ENCODE measurements at places on chromosomes 6 and 20.

DNA sequence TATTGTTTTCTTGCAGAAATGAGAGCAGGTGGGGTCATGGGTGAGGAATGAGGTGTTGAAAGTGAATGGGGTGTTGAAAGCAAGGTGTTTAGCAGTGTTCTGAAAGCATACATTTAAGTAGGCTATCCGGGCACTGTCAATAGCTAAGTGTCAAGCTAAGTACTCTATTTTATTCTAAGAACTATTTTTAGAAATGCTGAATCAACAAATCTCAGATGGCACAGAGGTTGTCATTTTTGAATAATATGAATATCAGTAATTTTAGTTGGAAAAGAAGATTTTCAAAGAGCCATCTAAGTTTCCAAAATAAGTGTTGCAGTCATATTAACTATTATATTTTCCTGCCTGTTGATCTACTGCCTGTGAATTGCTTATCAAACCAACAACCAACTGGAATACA lies 21.7 kb upstream of the SLC17A3 start:
- H3K4me3 ChIP-seq, result no peak overlapping the region
- H3K4me1 ChIP-seq, result no peaks in the 10 kb centered on the region
- DNase-seq, result no peak
- H3K36me3 ChIP-seq, result no peaks in the 10 kb centered on the region
- H3K27me3 ChIP-seq, result no peaks in the 10 kb centered on the region

- no peaks in the 10 kb centered on the region for H3K36me3 ChIP-seq
- no peaks in the 10 kb centered on the region for H3K4me1 ChIP-seq
- DNase-seq, result no peak
- no peak overlapping the region for H3K4me3 ChIP-seq
Measured at GRCh38 chr6:165404697-165405096, 95.3 kb upstream of the C6orf118 start.

GRCh38 chr6:150140236-150140969 lies 2.4 kb upstream of the PPP1R14C start:
- no peaks in the 10 kb centered on the region for H3K36me3 ChIP-seq
- peaks cover 64% of the 10 kb centered on the region for H3K27me3 ChIP-seq
- no peak overlapping the region for H3K4me3 ChIP-seq
- peaks cover 13% of the 10 kb centered on the region for H3K4me1 ChIP-seq

DNA sequence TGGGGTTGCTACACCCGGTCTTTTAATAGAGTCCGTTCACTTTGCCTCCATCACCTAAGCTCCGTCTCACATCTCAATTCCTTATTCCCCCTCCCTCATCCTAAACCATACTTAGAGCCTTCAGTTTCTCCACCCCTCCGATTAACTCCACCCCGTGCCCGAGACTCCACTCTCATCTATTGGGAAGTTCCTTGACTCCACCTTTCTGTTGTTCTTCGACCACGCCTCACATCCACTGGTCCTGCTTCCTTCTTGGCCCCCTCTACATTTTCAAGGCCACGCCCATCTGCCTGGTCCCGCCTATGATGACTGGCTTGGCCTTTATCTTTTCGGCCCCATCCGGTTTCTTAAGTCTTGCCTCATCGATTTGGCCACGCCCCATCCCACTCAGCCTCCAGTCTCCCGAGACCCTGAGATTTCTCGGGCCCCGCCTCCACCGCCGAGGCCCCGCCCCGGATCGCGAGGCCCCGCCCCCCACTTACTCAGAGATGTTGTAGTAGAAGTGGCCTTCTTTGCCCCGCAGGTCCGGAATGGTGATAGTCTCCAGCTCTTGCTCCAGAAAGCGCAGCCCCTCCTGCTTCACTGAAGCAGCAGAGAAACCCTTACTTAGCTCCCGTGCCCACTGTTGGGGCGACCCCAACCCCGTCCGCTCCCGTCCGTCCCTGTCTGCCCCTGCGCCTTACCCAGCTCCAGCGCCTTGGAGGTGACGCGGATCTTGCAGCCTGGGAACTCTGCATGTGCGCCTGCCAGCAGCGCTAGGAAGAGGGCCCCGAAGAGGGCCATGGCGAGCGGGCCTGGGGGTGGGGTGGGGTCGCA lies 1.1 kb downstream of the PLTP start:
- H3K36me3 ChIP-seq, result no peaks in the 10 kb centered on the region
- H3K27ac ChIP-seq, result peak overlapping the region; percentile 19
- H3K4me1 ChIP-seq, result peaks cover 59% of the 10 kb centered on the region
- peak overlapping the region; percentile 46 for H3K4me3 ChIP-seq
- peak; percentile 97 for DNase-seq
- no peaks in the 10 kb centered on the region for H3K27me3 ChIP-seq

- peak overlapping the region; percentile 96 for H3K4me3 ChIP-seq
- peak; percentile 31 for DNase-seq
- H3K27me3 ChIP-seq, result no peaks in the 10 kb centered on the region
- H3K4me1 ChIP-seq, result peaks cover 42% of the 10 kb centered on the region
- no peaks in the 10 kb centered on the region for H3K36me3 ChIP-seq
Measured at GRCh38 chr6:87700397-87701343, 1.4 kb downstream of the AKIRIN2 start.

DNA sequence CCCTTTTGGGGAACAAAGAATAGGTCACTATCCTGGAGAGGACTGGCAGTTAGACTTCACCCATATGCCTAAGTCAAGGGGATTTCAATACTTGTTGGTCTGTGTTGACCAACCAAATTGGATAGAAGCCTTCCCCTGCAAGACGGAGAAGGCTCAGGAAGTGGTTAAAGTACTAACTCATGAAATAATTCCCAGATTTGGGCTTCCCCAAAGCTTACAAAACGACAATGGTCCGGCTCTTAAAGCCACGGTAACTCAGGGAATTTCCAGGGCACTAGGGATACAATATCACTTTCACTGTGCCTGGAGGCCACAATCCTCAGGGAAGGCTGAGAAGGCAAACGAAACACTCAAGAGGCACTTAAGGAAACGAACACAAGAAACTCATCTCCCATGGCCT lies 223.1 kb downstream of the GMPR start:
- H3K36me3 ChIP-seq, result no peaks in the 10 kb centered on the region
- DNase-seq, result no peak
- no peaks in the 10 kb centered on the region for H3K27me3 ChIP-seq
- H3K4me1 ChIP-seq, result no peaks in the 10 kb centered on the region
- no peak overlapping the region for H3K4me3 ChIP-seq
- no peak overlapping the region for H3K27ac ChIP-seq

DNA sequence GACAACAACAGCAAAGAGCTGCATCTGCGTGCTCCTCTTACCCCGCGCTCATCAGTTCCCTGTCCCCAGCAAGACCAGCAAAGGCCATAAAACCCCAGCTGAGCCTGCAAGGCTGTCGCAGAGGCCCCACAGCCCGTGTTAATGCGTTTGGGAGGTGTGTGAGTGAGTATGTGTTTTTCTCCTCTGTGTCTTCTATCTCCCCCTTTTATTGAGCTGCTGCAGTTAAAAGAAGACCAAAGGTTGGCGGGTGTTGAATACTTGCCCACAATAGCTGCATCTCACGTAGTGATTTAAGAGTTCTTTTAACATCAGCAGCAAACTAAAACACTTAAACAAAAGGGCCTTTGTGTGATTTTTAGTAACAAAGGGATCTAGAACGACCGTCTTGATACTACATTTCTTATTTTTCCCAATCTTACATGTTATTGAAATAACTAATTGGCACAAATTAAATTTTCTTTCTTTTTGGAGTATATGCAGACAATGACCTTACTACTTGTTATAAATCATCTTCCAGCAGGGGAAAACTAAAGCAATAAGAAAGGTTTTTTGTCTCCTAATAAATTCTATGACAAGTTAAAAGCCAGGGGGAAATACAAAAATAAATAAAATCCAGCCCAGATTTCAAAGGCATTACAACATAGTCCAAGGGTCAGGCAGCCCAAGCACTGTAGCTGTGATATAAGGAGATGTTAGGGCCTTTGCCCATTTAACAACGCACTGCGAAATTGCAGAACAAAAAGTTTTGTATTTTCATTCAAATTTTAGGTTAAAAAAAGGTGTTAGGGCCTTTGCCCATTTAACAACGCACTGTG lies 27.2 kb upstream of the CNKSR3 start:
- no peaks in the 10 kb centered on the region for H3K4me1 ChIP-seq
- H3K27me3 ChIP-seq, result no peaks in the 10 kb centered on the region
- H3K27ac ChIP-seq, result no peak overlapping the region
- no peak overlapping the region for H3K4me3 ChIP-seq
- DNase-seq, result no peak

DNA sequence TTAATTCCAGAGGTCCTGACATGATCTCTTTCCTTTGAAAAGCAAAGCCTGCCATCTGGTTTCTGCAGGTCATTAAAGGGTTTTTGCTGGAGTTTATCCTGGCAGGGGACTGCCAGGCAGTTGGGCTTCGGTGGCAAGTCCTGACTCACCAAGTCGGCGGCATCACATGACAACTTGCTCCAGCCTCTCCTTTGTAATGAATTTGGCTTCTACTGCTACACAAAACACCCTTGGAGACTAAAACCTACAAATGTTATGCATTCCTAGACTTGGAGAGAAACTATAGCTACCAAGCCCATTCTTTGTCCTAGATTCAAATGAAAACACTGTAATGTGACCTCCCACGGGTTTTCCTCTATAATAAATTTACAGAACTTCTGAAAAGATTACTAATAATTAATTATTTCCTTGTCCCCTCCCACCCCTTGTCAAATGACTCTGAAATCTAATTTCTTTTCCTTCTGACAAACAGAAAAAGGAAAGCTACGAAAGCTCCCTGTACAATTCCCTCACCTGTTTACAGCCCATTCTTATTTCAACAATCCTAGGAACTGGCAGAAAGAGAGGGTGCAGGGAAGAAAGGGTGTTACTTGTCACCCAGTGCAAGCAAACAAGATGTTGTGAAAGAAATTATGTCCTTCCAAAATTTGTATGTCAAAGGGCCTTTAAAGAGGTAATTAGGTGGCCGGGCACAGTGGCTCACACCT lies 62.9 kb downstream of the QRSL1 start:
- H3K27me3 ChIP-seq, result peaks cover 6% of the 10 kb centered on the region
- H3K36me3 ChIP-seq, result no peaks in the 10 kb centered on the region
- no peak overlapping the region for H3K27ac ChIP-seq

DNA sequence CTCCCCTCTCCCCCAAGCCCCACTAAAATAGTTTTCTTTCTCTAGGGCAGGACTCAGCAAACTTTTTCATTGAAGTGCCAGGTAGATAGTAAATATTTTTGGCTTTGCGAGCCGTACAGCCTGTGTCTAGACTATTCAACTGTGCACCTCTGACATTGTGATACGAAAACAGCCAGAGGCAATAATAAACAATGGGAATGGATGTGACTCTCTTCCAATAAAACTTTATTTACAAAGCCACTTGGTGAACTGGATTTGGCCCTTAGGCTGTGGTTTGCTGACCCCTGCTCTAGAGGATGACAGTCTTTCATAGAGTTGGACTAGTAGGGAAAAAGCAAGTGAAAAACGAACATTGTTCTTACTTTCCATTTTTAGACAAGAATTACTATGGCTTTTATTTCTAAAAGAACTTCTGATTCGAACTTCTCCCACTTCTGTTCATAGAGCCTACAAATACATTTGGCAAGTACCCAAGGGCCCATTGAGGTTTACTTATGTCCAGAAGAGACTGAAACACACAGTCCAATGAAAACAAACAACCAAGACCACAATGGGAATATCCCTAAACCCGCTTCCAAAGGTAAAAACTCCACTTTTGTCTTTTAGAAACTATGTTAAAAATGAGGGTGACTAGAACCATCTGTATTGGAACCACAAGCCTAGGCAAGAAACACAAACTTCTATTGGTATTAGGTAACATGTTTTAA lies 46.4 kb upstream of the CDKAL1 start:
- no peak overlapping the region for H3K4me3 ChIP-seq
- peaks cover 78% of the 10 kb centered on the region for H3K36me3 ChIP-seq
- H3K27me3 ChIP-seq, result no peaks in the 10 kb centered on the region

DNA sequence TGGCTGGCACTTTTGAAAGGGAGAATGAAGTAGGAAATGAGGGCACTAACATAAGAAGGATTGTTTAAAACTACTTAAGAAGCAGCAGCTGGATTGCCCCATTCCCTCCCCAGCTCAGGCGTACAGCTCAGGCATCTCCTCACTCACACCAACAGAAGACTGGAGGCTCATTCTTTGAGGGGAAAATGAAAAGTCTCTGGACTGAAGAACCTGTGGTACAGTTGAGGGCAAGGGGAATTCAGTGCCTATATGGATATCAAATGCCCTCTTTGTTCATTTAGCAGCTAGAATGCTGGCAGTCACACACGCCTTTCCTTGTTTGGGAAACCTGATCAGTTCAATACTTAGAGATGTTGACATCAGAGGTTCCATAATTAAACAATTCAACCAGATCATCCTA lies 502.1 kb upstream of the SOX4 start:
- no peaks in the 10 kb centered on the region for H3K36me3 ChIP-seq
- H3K27ac ChIP-seq, result no peak overlapping the region
- no peak for DNase-seq
- H3K4me3 ChIP-seq, result no peak overlapping the region

DNA sequence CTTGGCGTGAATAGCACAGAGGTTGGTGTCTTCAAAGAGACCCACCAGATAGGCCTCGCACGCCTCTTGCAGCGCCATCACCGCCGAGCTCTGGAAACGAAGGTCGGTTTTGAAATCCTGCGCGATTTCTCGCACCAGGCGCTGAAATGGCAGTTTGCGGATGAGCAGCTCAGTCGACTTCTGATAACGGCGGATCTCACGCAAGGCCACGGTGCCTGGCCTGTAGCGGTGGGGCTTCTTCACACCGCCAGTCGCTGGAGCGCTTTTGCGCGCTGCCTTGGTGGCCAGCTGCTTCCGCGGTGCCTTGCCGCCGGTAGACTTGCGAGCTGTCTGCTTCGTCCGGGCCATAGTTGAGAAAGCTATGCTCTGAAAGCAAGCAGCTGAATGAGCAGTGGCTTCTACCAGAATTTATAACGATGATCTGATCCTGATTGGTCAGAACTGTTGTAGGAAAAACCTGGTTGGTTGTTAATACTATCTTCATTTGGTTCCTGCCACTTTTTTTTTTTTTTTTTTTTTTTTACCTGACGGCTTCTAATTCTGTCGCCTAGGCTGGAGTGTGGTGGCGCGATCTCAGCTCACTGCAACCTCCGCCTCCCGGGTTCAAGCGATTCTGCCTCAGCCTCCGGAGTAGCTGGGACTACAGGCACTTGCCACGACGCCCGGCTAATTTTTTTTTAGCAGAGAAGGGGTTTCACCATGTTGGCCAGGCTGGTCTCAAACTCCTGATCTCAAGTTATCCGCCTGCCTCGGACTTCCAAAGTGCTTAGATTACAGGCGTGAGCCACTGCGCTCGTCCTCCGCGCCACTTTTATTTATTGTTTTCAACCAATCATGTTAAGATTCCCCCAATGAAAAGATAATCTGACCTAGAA lies 21.5 kb downstream of the OR2B2 start:
- H3K4me1 ChIP-seq, result peaks cover 35% of the 10 kb centered on the region
- DNase-seq, result no peak
- H3K27me3 ChIP-seq, result peaks cover 59% of the 10 kb centered on the region
- peak overlapping the region; percentile 47 for H3K4me3 ChIP-seq
- no peak overlapping the region for H3K27ac ChIP-seq
- no peaks in the 10 kb centered on the region for H3K36me3 ChIP-seq
